Caki2 (cell line): ENCODE measurements at places on chromosomes 1 and 21. TPM values are rescaled to one million over a fixed set of nuclear protein-coding genes. Genes with fewer than 3 reads are reported as not detected.

GRCh38 chr1:51326839-51327238 is 3.5 kb downstream of the TTC39A start:
- no peak for DNase-seq

GRCh38 chr1:8902765-8903164 is 24.3 kb upstream of the ENO1 start:
- DNase-seq, result peak; percentile 85

DNA sequence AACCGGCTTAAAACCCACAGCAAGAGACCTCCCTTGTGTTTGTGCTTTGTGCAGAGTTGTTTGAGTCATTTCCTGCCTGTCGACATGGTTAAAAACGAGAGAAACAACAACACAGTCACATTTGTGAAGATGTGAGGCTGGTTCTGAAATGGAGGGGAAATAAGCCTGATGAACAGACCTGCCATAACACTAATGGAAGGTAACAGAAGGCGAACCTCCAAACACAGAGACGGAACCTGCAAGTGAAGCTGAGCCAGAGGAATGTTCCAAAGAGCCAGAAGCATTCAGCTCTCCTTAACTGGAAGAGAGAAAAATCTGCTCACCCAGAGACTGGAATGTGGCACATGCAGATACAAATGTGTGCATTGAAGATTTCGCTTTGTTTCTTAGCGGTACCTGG is 53.2 kb upstream of the RAVER2 start:
- DNase-seq, result no peak

GRCh38 chr1:193929374-193930033 is 743.1 kb upstream of the B3GALT2 start:
- DNase-seq, result no peak

- no peak for DNase-seq
These were observed 429.4 kb upstream of the PTBP2 start for GRCh38 chr1:96292141-96292540.

Gene MYOM3
- 30.5 and 31.5 TPM in 2 replicates for total RNA-seq

GRCh38 chr1:72649211-72649888 is 367.0 kb upstream of the NEGR1 start:
- no peak for DNase-seq

Gene IL10
- not detected in 2 replicates for total RNA-seq

DNA sequence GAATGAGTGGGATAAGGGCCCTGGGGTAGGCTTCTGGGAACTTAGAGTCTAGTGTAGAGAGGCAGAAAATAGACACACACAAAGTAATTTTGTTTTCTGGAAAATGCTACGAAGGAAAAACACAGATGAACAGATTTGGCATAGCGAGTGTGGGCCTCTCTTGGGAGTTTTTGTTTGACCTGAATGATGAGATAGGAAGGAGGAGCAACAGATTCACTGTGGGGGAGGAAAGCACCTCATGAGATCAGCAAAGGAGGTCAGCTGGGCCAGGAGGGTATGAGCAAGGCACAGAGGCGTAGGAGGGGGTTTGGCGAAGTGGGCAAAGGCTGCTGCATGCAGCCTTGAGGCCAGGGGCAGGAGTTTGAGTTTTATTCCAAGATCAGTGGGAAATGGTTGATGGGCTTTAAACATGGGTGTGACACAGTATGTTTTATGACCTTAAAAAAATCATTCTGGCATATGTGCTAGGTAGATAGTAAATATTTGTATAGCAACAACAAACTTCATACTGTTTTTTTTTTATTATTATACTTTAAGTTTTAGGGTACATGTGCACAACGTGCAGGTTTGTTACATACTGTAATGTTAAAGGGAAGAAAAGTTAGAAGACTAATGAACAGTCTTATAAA is 57.9 kb downstream of the FGGY start:
- DNase-seq, result no peak

- no peak for DNase-seq
These were observed 22.9 kb downstream of the PTPRU start for GRCh38 chr1:29258976-29259801.

Gene NHLH1
- total RNA-seq, result not detected in 2 replicates

DNA sequence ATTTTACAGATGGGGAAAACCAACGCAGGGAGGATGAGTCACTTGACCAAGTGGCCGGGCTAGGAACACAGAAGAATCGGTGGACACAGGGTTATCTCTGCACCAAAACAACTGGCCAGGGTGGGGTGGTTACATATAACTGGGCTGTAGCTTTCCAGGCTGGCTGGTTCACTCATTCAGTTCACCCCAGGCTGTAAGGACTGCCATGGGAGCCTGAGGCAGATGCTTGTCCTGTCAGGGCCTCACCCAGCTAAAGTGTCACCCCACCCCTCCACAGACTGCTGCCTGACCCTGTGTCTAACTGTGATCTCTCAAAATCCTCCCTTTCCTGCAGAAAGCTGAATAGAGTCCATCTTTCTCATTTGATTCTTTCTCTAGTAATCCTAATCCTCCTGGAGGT is 387.3 kb downstream of the RYR2 start:
- no peak for DNase-seq

DNA sequence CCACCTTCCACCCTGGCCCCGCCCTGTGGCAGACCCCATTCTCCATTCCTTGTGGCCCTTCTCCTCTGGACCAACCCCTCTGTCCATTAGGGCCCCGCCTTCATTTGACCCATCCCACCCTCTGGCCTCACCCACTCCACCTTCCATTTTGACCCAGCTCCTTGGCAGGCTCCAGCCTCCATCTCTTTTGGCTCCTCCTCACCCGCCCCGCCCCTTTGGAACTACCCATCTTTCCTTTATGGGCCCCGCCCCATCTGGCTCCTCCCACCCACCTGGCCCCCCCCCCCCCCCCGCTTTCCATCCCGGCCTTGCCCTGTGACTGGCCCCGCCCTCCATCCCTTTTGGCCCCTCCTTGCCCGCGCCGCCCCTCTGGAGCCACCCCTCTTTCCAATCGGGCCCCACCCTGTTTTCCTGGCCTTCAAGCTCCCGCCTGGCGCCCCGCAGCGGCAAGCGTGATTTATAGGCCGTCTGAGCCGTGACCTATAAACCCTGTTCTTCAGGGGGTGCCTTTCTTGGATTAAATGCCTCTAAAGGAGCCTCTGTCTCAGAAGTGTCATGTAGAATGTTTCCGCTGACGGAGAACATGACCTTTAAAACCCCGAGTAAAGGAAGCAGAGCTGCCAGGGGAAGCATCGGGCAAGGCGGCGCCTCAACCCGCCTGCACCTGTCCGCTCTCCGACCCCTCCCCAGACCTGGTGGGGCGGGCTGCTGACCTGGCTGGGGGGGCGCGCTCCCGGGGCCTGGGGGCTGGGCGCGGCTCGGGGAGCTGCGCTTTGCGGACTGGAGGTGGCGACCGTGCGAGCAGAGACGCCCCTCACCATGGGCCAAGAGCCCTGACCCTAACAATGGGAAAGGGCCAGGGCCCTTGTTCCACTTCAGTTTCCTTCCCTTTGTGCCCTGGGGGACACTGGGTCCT is 178.0 kb downstream of the CAMTA1 start:
- no peak for DNase-seq

Gene RGS7
- 0.98 TPM in 1 of 2 replicates, not detected in the other for total RNA-seq

Gene TNFRSF1B
- total RNA-seq, result 2.8 and 7.3 TPM in 2 replicates

DNA sequence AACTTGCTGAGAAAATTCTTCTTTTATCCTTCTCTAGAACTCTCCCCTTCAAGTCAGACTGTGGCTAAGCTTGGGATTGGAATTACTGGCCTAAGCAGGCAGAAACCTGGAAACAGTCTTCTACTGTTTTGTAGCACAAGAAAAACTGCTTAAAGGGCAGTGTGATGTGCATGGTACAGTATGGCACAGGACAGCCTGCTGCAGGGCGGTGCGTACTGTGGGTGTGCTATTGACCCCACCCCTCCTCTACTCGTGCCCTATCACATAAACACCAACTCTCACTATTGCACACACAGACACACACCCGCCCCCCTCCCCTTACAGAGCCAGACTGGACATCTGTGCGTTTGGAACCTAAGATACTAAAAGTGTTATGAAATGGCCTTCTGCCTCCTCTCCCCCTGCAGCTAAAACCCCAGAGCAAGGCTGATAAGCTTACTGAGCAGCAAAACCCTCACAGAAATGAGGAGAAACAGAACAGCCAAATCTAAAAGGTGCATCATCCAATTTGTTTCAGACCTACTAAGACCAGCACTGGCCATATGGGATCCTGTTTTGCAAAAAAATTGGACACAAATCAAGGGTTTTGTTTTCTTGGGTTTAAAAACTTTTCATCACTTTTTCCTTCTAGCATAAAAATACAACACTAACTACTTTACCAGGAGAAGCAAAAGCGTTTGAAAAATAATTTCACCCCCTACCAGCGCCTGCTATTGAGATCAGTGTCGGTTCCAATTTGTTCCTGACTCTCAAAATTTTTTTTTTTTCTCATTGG is 355.8 kb upstream of the LYPLAL1 start:
- no peak for DNase-seq

Gene CSF3R
- not detected in 2 replicates for total RNA-seq

DNA sequence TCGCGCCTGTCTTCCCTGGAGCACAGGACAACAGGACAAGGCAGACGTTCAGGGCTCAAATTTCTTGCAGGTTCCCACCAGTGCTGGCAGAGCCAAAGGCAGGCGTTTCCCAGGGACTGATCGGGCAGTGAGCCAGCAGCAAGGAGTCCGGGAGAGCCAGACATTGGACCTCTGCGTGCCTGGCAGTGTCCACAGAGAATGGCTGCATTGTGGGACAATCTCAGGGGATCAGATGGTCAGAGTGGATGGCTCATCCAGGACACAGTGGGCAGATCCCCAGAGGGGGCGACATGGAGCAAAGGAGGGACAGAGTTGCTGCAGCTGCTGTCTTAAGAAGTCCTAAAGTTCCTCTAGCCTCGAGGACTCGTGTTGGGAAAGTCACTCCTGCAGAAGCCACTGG is 4.6 kb downstream of the TMEM63A start:
- DNase-seq, result peak; percentile 31

DNA sequence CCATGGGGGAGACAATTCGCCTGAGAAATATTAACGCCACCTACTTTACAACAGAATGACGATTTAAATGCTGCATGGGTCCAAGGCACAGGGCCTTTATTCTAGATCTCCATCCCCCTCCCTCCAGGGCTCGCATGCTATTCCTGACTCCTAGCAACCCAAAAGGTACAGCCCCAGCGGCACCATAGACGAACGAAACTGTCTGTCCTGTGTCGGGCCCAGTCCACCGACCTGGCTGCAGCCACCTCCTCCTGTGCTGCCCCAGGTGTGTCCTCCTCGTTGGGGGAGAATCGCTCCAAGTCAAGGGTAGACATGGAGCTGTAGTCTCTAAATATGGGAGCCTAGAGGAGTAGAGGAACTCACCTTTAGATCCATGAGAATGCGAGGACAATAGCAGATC is 196.5 kb downstream of the TOMM20 start:
- no peak for DNase-seq

GRCh38 chr1:222632749-222633148 is 14.9 kb downstream of the MIA3 start:
- DNase-seq, result no peak

Gene CYYR1
- not detected in 2 replicates for total RNA-seq

DNA sequence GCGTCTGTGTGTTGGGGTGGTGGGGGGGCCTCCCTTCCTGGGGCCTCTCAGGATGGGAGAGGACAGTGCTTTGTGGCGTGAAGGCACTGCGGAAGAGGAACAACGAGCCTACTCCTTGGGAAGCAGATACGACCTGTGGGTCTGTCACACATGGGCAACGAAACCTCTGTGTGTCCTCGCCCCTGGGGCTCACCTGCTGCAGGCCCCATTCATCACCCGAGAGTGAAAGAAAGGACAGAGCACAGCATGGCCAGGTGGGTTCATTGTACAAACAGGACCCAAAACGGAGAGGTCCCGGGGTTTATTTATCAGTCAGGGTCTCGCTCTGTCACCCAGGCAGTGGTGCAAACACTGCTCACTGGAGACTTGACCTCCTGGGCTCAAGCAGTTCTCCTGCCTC is 40.1 kb upstream of the LIN9 start:
- DNase-seq, result no peak

DNA sequence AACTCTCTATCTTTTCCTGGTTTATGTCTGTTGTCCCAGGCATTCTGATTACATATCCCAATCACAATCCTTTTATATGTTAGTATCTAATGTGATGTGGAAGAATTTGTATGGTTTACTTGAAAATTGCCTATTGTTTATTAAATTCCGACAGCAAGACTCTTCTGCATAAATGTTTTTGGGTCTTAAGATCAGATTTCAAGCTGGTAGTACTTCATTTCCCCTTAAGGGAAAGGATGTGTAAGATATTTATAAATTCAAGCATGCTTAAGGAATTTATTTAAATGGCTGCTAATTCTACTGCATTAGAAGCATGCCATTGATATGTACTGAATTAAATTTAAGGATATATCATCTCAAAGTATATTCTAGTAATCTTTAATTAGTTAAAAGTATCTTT is 20.4 kb upstream of the GPR88 start:
- DNase-seq, result no peak

DNA sequence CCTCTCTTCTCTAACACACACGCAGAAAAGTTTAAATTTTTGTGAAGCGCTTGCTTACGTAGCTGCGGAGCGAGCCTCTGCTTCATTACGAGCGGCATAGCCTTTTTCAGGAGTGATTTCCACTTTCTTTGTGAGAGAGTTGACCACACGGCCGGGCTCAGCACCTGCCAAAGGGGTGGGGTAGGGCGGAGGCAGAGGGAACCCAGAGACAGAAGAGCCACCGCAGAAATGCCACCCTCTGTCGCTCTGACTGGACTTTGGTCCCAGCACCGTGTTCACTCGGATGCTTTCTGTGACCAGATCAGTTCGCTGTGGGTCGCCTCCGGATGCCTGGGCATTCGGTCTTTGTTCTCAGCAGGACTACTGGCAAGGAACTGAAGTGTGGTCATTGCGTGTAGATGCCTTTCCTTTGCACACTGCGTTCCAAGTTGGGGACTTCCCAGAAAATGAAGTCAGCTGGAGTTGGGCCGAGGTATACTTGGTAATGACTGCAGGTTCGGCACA is 883 bp downstream of the CHODL start:
- DNase-seq, result peak; percentile 15

DNA sequence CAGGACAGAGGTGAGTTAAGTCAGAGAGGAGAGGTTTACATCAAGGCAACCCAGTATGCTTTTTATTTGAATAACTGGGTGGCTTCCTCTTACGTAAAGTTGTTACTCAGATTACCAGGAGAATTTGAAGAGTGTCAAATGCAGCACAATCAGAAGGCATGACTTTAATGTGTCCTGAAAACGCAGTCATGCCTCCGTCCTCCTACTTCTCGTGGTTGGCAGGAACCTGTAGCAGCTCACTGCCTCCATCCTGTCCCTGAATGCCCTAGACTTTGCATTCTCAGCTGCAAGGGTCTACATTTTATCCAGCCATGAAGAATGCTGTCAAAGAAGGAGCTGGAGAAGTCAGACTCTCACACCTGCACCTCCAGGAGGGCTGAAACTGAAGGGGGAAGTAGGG is 66.7 kb downstream of the MIS18A start:
- no peak for DNase-seq

Gene TINAGL1
- 706 and 710 TPM in 2 replicates for total RNA-seq

GRCh38 chr1:41484402-41485241 is at the start of gene EDN2:
Gene EDN2 (minus strand): TSS chr1:41484683. CDS start chr1:41484601, 82 bp downstream.
- DNase-seq, result peak; percentile 82

DNA sequence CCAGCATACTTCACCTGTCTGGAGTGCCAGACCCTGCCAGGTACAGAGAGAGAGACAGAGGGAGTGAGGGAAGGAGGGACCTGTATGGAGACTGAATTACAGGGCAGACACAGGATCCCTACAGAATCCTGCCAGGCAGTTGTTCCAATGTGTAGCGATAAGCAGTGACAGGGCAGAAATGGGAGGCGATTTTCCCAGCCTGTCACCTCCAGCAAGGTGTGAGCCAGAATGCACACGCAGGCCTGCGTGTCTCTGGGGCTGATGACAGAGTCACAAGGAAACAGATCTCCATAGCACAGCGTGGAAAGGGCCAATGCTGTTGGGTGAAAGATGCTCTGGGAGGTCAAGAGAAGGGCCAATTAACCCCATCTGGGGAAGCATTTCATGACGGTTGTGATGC is 111.3 kb downstream of the HIVEP3 start:
- DNase-seq, result no peak
